ENCODE measurements at places on chromosomes 2 and 18. TPM values are rescaled to one million over a fixed set of nuclear protein-coding genes. Genes with fewer than 3 reads are reported as not detected.

DNA sequence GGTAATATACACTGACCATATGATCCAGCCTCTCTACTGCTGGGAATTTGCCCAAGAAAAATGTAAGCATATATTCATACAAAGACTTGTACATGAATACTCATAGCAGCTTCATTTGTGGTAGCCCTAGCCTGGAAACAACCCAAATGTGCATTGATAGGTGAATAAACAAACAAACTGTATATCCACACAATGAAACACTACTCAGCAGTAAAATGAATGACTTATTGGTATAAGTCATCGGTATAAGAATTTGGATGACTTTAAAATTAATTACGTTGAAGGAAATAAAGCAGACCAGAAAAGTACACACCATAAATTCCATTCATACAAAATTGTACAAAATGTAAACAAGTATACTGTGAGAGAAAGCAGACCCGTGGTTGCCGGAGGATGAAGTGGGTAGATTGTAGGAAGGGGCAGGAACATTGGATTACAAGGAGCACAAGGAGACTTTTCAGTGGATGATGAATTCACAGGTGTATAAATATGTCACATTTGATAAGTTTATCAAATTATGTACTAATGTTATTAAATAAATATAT, 376.7 kb downstream of the TDRD15 start:
- H3K27me3 ChIP-seq = no peaks in the 10 kb centered on the region
- H3K27ac ChIP-seq = no peak overlapping the region
- no peaks in the 10 kb centered on the region for H3K36me3 ChIP-seq

DNA sequence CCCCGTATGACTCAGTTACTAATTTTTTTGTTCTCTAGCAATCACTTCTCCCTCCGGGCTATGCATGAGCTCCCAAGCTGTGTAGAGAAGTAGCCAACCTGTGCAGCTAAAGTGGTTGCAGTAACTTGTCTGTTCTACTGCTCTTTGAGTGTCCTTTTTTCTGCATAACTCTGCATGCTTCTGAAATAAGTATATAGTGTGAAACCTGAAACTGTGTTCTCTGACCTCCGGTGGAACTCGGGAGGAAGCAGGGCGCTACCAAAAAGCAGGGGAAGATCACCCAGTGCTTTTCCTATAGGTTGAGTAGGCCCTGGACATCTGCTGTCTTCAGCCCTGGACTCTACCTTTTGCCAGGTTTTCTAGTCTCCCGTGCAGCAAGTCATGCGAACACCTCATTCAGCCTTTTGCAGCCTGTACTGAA, 47.8 kb downstream of the PHLPP1 start:
- no peaks in the 10 kb centered on the region for H3K27me3 ChIP-seq
- no peak for DNase-seq
- H3K4me1 ChIP-seq = peaks cover 32% of the 10 kb centered on the region

CD8A gene
- total RNA-seq = 6.9 TPM

DNA sequence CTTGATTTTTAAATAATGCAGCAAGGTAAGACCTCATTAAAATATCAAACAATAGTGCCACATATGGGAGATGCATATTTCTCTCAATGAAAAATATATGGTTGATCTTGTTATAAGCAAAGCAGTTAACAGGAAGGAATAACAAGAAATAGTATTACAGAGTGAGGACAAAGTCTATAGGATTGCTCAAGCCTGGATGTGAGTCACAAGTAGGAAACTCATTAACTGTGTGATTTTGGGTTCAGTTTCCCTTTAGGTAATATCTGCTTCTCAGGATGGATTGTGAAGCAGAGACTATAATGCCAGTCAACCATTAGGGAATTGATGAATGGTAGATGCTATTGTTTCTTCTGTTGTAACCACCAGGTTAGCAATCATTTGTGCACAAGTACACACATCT, 42.9 kb upstream of the SPHKAP start:
- H3K4me1 ChIP-seq = no peaks in the 10 kb centered on the region
- no peaks in the 10 kb centered on the region for H3K36me3 ChIP-seq
- H3K27me3 ChIP-seq = no peaks in the 10 kb centered on the region
- H3K27ac ChIP-seq = no peak overlapping the region
- no peak for DNase-seq
- no peak overlapping the region for H3K4me3 ChIP-seq

DNA sequence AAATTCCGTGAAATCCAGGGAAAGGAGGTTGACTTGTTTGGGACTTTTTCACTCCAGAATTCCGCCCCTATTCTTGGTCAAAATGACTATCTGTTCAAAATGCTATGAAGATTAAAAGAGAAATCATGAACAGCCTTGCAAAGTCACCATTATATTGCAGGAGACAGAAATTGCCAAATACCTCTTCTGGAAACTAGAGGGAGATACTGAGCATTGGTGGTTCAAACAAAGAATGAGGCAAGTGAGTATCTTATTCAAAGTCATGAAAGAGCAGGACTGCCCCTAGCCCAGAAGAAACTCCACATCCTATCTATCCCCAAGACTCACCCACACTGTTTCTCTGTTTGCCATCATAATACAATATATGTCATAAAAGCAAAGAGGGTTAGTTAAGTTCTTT, 862.3 kb upstream of the POU3F3 start:
- no peaks in the 10 kb centered on the region for H3K27me3 ChIP-seq
- DNase-seq = no peak
- no peaks in the 10 kb centered on the region for H3K36me3 ChIP-seq
